ENCODE measurements at places on chromosomes 5 and 9.

DNA sequence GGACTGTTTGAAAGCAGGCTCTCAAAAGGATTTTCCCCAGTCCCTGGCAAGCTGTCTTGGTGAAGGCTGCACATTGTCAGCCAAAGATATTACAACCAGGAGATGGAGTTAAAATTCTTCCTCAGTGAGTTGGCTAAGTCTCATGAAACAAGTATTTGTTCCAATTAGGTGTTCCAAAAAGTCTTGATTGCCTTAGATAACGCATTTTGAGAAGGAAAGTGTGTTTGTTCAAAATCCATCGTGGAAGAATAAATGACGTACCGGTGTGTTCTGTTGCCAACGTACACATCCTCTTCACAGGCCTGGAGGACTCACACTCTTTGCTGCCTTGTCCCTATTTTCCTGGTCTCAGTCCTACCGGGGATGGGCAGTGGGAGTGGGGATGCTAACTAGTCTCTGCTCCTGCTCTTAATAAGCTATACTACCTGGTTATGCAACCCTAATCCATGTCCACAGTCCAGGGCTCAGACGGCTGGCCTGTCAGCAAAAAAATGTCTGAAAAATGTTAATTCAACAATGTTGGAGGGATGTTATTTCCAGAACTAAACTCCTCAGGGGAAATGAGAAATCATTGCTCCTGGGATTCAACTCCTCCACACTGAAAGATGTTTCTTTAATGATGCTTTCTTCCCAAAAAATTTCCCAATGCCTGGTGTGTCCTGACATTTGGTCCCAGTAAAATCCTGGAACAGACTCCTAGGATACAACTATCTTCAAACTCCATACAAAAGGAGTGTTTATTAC lies 175.3 kb upstream of the KLF9 start:
- no peak for DNase-seq

DNA sequence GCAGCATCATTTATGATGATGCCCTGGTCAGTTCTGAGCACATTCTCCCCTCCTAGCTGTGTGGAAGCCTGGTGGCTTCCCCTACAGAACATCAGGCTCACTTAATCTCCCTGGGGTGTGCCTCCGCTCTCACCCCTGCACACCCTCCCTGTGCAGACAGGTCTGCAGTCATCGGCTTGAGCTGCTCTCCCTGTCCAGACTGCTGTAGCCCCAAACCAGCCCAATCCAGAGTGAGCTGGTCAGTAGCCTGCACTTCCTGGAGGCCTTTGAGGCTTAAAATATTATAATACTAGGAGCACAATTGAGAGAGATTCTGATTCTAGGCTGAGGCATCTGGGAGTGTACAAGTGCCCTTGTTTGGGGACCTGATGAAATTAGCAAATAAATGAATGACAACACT lies 60.2 kb downstream of the PPARGC1B start:
- DNase-seq: no peak

DNA sequence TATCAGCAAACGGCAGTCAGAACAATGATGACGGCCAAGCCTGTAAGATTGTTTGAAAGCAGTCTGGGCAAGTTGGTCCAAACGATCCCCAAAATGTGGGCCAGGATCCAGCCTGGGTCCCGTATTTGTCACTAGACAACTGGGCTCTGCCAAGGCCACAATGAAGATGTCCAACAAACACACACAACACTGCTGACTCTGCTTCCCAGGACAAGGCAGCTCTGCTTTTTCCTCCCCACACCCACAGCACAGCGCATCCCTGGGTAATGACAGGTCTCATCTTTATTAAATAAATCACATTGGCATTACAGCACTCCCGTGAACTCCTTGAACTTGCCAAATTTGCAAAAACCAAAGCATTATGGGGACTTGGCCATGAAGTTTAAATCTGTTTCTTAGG lies 424.1 kb upstream of the ACTBL2 start:
- no peak for DNase-seq

DNA sequence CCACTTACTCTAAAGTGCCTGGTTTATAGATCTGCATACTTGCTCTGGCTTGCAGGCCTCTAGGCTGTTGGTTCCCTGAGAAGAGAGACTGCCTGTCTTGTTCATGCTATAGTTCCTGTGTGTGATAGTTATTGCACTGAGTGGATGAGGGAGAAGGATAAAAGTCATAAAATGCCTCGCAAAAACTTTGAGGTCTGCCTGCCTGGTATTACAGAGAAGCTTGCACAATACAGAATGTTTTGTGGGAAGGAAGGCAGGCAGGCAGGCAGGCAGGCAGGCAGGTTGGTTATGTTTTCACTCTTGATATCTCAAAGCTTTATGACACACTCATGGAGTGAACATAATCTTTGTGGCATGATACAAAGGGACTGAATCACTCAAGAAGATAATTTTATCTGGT lies 287.1 kb downstream of the SLIT3 start:
- no peak for DNase-seq

DNA sequence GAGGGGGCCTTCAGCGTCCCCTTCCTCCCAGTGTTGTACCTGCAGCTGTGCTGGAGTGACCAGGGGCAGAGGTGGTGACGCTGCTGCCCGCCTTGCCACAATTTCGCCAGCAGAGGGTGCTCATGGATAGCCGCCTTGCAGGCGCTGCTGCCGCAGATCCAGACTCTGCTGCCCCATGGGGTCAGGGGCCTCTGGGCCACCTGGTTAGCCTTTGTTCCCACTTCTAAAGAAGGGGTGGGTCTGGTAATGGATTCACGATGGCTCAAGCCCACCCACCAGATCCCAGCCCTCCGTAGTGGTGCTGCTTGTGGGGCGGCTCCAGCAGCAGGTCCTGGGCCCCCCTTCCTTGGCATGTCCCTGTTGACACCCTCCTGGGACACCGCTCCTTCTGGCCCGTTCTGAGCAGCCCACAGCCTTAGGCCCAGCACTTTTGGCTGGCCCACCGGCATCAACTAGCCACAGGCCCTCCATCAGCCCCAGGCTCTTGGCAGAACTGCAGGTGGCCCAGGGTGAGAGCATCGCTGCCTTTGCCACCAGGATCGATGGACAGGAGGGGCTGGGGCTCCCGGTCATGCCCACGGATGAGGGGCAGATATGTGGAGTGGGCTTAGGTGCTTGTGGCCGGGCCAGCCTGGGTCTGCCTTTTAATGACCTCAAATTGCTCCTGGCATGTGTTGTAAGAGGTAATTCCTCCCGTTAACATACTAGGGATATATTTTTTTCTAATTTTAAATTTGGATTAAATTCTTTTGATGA lies 57.2 kb downstream of the COL5A1 start:
- peak; percentile 82 for DNase-seq

- no peak for DNase-seq
Measured at GRCh38 chr5:78889369-78890140, 95.6 kb downstream of the ARSB start.

- DNase-seq: no peak
Measured at GRCh38 chr9:137388589-137389427, 34.2 kb downstream of the EXD3 start.

- no peak for DNase-seq
Measured at GRCh38 chr9:2817999-2818803, 25.7 kb downstream of the PUM3 start.

GRCh38 chr5:61362796-61363368 lies 30.8 kb downstream of the ZSWIM6 start:
- DNase-seq: peak; percentile 19

DNA sequence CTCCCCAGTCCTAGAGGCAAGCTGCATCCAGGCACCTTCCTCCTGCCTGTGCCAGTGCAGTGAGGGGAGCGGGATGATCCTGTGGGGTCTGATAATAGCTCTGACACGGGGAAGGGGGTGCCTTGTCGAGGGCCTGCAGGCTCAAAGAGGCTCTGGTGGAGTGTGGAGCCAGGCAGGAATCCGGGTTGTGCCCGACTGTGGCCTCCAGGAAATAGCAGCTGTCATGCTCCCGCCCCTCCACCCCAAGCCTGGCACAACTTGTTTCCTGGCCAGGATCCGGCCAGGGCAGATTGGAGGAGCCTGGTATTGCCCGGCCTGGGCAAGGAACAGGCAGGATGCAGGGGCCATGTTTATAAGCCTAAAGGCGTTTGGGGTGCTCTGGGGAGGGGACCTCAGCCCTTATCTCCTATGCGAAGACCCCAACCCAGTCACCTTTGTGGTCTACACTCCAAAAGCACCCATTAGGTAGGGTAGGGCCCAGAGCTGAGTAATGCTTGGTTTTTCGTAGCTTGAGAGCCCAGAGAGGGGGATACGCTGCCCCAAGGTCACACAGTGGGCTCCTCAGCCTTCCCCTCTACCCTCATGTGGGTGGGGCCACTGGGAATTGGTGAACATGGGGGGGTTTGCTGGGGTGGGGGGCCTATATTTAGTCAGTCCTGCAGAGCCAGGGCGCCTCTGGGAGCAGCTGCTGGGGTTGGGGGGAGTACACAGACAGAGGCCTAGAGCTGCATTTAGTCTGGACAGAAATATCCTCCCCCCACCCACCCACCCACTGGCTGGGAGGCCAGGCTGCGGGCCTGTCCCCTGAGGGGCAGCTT lies 12.2 kb downstream of the CXXC5 start:
- DNase-seq: no peak

DNA sequence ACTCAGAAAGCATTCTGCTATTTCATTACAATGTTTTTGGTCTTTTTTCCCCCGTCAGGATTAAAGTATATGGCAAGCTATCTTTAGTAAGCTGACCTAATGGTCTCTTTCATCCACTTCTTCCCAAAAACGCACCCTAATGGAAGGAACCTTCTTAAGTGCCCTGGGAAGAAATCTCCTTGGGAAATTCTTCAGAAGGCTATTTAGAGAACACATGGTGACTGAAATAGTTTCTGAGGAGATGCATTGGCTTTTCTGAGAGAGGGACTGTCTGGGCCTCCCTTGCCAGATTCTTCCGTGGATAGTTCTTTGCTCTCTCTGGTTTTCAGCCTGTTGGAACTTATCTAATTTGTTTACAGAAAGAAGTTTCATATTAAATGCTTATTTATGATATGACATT lies 524.1 kb upstream of the MEF2C start:
- no peak for DNase-seq

DNA sequence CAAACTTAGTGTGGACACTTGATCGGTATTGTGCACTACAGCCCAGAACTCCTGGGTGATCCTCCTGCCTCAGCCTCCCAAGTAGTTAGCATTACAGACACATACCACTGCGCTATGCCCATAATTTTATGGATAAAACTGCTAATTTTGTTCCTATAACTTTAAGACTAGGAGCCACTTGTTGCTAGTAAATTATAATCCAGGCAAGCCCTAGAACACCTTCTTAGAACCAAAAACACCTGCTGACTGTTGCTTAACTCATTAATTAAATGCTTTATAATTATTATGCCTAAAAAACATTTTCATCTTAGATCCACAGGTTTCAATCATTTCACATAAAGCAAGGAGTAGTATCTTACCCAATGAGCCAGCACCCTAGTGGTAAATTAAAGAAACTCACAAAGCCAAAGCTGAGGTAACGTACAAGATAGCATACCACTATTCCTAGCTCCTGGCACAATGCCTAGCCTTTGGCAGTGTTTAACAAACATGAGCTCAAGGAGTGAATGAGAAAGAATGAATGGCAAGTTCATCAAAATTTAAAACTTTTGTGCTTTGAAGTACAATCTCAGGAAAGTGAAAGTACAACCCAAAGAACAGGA lies 5.4 kb downstream of the MRPS27 start:
- DNase-seq: no peak

DNA sequence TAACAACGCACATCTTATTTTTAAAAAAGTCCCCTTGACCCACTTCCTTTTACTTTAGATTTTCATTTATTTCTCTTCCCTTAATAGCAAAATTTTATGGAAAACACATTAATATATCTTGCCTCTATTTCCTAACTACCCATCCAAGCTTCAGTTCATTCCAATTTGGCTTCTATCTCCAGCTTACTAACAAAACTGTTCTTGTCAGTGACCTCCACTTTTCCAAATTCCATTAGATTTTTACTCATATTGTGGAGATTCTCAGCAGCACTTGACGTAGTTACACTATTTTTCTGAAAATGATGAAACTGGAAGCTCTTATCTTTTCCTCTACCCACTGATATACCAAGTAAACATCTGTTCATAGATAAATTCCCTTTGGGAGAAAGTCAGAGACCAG lies 46.5 kb upstream of the ADAMTS19 start:
- no peak for DNase-seq

Data from activated CD4-positive, alpha-beta T cell treated with anti-CD3 and anti-CD28 coated beads for 36 hours (primary cell).